ENCODE measurements at places on chromosomes 7 and 10.

DNA sequence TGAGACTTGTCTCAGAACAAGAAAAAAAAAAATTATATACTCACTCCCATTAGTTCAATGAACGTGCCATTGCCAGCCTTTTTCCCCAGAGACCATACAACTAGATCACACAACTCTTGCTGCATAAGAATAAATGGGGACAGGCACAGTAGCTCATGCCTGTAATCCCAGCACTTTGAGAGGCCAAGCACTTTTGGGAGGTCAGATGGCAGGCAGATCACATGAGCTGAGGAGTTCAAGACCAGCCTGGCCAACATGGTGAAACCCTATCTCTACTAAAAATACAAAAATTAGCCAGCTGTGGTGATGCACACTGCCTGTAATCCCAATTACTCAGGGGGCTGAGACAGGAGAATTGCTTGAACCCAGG lies 13.6 kb downstream of the PDLIM1 start:
- DNase-seq: no peak

GRCh38 chr10:105843786-105844185 lies 1202.7 kb downstream of the SORCS3 start:
- no peak for DNase-seq

- no peak for DNase-seq
These were observed 64.4 kb downstream of the KLHDC10 start for GRCh38 chr7:130134726-130135125.

DNA sequence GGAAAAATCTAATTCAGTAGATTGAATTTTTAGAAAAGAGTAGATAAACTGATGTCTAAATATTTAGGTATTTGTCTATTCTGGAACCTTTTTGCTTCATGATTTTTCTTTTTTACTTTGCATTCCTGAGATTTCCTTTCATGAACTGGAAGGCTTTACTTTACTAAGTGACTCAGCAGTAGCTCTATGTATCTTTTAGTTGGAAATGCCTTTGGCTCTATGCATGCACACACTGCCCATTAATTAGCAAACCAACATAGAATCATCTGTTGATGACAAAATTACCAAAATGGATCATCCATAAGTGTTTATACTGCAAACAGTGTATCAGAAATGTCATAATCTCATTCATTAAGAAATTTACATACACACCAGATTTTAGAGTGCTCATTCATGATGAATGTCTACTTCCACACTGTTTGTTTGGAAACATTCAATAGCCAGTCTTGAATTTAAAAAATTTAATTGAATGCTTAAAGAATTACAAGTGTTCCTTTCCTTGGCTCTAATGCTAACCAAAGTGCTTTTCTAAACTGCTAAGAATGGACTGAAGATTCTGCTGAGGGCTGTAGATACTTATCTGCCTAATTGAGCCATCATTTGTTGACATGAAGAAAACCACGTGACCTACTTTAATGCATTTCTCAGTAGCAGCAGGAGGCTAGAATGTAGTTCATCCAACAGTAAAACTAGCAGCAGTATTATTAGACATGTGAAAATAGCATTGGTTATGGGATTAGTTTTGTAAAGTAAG lies 282.0 kb downstream of the ADK start:
- DNase-seq: no peak

DNA sequence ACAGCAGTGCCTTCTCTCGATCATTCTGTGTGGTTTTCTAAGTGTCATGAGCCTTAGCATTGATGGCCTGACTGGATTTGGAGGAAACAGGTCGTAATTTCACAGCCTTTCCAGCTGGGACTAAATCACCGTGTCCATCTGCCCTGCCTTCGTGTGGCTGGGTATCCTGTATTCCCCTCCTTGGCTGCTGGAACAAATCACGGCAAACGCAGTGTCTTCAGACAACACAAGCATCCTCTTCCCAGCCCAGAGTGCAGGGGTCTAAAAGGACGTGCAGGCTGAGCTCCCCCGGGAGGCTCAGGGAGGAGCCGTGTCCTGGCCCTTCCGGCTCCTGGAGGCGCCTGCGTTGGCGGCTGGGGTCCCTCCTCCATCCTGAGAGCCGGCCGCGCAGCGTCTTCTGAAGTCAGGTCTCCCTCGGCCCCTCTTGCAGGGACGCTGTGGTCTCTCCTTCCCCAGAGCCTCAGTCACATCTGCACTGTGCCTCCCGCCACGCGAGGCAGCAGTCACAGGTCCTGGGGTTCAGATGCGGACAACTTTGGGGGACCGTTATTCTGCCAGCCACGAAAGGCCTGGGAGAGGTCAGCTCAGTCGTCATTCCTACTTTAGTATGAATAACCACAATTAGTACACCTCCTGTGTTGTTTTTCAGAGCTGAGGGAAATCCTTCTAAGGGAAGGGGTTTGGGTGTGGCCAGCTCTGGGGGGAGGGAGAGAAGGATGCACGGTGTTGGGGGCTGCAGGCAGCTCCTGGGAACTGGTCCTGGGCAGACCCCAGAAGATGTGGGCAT lies 41.1 kb downstream of the FAM20C start:
- DNase-seq: no peak

GRCh38 chr10:25501912-25502311 lies 327.1 kb downstream of the GPR158 start:
- no peak for DNase-seq

DNA sequence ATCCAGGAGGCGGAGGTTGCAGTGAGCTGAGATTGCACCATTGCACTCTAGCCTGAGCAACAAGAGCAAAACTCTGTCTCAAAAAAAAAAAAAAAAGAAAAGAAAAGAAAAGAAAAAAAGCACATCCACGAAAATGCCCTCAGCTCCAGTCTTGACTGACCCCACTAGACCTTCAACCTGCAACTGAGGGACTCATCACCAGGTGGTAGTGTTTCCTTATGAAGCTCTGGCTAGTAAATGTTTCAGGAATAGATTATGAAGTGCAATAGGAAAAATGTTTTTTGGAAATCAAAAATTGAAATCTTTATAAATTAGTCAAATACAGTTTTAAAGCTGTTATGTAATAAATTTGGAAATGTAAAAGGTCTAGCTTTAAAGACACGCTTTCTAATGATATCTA lies 22.4 kb downstream of the TLL2 start:
- no peak for DNase-seq

DNA sequence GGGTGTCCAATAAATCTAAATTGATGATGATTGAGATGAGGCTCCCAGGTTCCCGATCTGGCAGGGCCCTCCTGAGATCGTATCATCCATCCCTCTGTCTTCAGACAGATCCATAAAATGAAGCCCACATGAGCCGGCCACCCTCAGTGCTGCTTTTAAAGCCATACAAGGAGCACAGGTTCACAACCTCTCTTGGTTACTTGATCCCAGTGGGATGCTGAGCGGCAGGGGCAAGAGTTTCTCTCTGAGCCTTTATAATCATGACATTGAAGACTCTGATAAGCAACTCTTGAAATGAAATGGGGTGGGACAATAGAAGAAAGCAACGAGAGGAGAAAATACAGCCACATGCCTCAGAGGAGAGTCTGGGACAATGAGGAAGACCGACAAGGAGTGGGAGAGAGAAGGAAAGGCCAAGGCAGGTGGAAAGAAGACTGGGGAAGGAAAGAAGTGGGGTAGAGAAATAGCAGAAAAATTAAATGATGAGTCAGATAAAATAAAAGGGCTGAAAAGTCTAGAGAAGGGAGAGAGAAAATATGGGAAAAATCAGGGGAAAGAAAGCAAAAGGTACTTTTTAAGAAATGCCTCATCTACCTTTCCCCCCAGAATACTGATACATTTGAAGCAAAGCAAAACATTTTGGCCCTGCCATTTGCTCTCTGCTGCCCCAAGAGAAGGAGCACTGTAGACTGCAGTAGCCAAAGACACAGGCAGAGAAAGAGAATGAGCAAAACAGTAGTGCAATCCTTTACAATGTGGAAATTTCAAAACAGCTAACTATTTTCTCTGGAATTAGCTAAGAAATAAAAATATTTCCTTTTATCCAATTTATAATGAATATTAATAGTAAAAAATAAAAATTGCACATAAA lies 14.6 kb downstream of the GBX1 start:
- DNase-seq: peak; percentile 7

GRCh38 chr10:46520941-46521340 lies 35.5 kb downstream of the GPRIN2 start:
- peak; percentile 11 for DNase-seq

DNA sequence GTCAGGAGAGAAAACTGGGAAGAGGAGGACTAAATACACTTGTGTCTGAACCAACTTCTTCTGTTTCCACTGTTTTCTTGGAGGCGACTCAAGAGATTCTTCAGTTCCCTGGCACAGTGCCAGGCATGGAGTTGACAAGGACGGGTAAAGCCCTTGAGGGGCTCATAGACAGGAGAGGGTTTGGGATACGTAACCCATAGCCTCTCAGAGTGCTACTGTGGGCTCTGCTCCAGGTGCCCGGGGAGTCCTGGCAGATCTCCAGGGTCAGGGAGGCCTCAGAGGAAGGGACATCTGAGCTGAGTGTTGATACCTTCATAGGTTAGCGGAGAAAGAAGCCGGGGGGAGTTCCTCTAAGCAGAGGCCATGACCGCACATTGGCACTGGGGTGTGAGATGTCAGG lies 42.0 kb downstream of the GALNT17 start:
- no peak for DNase-seq

- DNase-seq: no peak
These were observed 28.7 kb upstream of the RUFY2 start for GRCh38 chr10:68435803-68436202.

- no peak for DNase-seq
These were observed 14.4 kb downstream of the SCIN start for GRCh38 chr7:12584930-12585329.

DNA sequence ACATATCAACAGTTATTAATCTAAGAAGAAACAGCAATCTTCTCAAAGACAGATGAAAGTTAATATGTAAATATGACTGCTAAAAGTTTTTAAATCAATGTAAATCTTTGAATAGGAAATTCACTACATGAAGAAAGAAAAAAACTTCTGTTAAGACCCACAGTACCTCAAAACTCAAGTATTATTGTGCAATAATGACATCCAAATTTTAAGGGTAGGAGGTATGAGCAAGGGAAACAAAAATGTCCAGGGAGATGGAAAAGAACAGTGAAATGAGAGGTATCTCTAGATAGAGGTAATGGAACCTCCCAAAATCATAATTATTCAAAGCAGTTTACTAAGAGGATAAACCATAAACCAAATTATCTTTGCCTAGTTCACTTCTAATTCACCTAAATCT lies 436.8 kb downstream of the PARD3 start:
- DNase-seq: no peak

GRCh38 chr10:112784022-112784461 lies 166.0 kb upstream of the TCF7L2 start:
- no peak for DNase-seq

DNA sequence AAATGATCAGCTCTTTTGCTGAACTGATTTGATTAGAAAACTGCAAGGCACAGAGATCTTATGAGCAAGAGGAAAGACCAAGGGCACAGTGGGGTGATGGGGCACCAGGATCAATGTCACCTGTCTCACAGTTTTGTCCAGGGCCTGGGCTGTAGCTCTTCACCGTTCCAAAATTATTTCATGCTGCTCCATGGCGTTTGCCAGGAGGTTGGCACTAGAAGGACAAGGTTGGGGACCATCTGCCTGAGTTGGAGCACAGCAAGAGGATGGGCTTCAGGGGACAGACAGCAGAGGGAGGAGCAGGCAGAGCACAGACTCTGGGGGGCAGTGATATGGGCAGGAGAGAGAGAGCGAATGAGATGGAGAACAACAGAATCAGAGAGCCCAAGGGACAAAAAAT lies 17.5 kb upstream of the FRA10AC1 start:
- no peak for DNase-seq

DNA sequence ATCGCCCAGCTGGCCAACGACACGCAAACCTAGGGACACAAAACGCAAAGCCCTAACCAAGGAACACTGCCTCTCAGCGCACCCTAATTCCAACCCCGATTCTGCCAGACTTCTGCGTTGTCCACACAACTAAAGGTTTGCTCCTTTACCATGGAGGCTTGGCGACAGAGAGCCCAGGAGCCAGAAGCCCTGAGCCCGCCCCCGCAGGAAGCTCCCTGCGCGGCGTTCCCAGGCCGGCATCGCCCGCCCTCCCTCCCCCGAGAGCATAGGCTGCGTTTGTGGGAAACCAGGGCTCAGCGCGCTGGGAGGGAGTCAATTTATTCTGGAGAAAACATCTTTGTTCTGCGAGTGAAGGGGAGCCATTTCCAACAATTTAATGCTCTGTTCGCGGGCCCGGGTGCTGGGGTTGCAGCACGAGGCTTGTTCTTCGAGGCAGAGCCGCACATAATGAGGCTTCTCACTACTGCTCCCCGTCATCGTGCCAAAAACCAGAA lies 103.9 kb downstream of the GRID1 start:
- DNase-seq: no peak

GRCh38 chr10:121426307-121426706 lies 171.9 kb downstream of the FGFR2 start:
- DNase-seq: no peak

GRCh38 chr7:37174460-37174859 lies 274.2 kb downstream of the ELMO1 start:
- DNase-seq: no peak

DNA sequence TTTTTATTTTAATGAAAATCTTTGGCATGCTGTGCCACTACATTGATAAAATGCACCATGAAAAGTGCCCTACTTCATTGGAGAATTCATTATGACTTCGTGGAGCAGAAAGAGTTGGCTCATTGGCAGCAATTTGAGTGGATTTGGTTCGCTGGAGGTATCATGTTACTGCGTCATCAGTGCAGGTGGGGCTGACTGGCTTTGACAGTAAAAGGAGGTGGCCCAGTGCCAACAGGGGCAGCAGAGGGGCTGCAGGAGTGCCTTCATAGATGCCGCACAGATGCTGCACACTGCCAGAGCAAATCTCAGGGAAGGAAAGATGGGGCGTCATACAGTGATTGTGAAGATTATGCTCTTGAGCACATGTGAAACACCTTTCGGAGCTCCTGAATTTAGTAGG lies 22.2 kb downstream of the FZD1 start:
- no peak for DNase-seq

GRCh38 chr7:152896217-152896616 lies 136.7 kb downstream of the ACTR3B start:
- no peak for DNase-seq

DNA sequence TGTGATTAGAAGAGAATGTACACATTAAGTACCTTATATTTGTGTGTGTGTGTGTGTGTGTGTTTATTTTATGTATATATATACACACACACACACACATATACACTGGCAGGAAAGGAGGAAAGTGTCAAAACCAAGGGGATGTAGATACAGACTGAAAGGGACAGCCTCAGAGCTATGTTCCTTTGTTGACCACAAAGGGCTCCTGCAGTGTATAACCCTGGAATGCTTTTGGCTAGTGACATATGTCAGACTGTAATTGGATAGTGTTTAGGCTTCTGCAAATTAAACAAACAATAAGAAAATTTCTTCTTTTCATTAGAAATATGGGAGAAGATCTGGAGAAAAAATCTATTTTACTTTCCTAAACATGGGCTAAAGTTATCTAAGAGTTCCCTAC lies 15.9 kb downstream of the GBF1 start:
- DNase-seq: no peak

GRCh38 chr7:75924889-75925288 lies 9.9 kb downstream of the POR start:
- DNase-seq: no peak
